GM23248 (cell line): ENCODE measurements at places on chromosomes 7 and 10.

DNA sequence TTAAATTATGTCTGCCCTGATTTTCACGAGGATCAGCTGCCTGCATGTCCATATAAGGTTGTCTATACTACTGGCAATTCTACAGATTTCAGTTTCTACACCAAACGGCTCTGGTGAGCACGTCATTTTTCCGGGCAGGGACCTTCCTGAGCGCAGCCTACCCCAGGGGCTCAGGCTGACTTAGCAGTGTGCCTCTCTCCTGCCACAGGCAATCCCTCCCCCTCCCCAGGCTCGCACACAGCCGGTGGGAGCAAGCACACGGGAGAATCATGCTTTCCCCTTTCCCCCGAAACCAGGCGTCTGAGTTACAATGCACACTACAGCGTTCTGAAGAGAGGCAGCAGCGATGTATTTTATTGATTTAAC lies 1.7 kb downstream of the KLF6 start:
- DNase-seq, result peak; percentile 84

GRCh38 chr10:6349846-6350535 lies 147.3 kb downstream of the PFKFB3 start:
- DNase-seq, result no peak

DNA sequence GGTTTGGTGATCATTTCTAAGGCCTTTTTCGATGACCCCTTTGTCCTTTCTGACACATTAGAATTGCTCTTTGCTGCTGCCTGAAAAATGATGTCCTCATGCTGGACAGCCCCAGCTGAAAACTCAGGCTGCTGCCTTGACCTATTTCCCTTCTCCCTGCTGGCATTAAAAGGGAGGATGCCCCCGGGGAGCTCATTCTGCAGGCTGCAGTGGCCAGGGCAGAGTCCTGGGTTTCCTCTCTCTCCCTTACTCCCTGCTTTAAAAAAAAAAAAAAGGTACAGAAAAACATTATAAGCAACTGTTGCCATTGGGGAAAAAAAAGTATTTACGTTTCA lies 35.4 kb downstream of the LRRC4 start:
- no peak for DNase-seq

DNA sequence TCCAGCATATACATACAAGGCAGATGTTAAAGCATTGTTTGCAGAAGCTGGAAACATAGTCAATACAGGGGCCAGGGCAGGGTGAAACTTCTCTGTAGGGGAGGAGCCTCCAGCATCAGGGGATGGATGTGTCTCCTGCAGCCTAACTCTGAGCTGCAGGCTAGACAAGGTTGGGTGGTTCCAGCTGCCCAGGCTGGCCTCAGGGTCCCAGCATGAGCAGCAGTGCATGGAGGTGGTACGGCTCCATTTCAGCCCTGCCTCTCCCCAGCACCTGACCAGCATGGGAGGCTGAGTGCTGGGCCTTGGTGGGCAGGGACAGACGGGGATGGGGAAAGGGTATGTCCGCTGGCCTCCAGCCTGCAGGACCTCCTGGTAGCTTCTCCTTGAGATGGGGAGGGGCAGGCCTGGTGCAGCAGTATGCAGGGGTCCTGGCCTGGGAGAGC lies 7.4 kb upstream of the TBRG4 start:
- DNase-seq, result no peak

DNA sequence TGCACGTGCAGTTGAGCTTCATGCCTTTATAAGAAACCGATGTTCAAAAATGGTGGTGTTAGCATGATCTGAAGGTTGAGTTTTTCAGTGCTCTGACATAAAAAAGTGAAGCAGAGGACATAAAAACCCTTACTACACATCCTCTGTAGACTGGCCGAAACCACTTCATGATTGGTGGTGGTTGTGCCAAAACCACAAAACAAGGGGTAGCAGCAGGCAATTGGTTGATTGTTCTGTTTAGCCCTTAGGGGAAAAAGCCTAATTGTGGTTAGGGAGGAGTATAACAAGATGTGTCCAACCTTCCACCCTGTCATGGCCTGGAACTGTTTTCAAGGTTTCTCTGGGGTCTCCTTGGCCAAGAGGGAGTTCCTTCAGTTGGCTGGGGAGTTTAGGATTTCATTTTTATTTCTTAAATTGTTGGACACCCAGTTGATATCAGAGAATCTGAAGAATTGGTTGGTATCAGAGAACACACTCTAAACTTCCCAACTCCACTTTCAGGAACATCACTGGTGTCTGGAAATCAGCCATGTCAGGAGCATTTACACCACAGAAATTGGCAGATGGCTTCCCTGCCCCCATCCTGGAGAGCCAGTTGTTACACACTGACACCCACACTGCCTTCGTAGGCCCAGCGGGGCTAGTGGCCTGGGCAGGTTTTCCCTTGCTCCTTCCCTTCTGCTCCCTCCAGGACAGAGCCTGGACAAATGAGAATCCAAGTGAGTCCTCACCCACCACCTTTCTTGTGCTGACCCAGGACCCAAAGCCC lies 18.8 kb downstream of the MRPS24 start:
- DNase-seq, result no peak

DNA sequence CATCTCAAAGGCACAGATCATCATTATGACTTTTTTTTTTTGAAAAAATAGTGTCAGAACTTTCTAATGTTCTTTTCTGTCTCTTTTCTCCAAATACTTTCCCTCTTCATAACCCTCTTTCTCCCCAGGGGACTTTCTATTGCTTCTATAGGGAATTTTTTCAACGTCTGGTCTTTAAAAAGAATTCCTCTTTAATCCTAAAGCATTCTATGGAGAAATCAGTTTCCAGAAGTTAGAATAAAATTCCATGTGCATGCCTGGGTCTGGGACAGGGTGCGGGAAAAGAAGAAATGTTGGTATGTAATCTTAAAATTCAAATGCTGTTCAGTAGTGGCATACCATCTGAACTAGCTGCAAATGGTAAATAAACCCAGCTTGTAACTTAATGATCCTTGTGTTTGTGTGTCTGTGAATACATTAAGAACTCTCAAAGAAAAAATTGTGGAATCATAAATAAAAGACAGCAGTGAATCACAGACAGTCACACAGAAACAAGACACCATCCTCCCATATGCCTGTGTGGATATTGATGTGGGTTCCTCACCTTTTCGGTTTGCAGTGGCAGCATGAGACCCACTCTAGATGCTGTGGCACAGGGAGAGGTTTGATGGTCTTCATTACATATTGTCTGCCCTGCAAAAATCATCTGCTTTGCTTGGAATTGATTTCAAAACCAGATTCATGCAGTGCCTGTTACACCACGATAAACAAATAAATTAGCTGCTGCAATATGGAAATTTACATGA lies 374.7 kb upstream of the NRP1 start:
- DNase-seq, result no peak

- DNase-seq, result peak; percentile 14
Measured at GRCh38 chr7:112509402-112509801, 28.6 kb downstream of the LSMEM1 start.

GRCh38 chr10:62653254-62653653 lies 151.3 kb upstream of the ADO start:
- no peak for DNase-seq

GRCh38 chr10:91887272-91888076 lies 21.8 kb downstream of the FGFBP3 start:
- peak; percentile 57 for DNase-seq

- no peak for DNase-seq
Measured at GRCh38 chr7:23121165-23121564, 15.6 kb downstream of the KLHL7 start.

- DNase-seq, result no peak
Measured at GRCh38 chr7:100346921-100347320, 11.0 kb upstream of the PILRB start.

GRCh38 chr10:132619927-132620326 lies 82.3 kb downstream of the INPP5A start:
- no peak for DNase-seq

DNA sequence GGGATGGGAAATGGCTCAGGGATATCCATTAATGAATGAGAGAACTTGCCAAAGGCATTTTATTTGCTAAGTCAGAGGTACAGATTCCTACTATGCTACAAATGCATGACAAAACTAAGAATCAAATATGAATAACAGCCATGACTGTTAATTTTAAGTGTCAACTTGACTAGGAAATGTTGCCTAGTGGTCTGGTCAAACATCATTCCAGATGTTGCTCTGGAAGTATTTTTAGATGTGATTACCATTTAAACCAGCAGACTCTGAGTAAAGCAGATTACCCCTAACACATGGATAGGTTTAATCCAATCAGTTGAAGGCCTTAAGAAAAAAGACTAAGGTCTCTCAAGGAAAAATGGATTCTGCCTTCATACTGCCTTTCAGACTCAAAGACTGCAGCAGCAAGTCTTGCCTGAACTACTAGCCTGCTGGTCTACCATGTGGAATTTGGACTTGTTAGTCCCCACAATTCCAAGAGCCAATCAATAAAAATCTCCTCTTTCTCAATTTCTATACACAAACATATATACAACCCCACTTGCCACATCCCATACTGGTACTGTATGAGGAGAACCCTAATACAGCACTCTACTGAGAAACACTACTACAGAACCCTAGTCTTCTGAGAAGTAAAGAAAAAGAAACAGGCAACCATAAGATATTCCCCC lies 119.1 kb downstream of the NRBF2 start:
- DNase-seq, result no peak

- DNase-seq, result peak; percentile 29
Measured at GRCh38 chr10:25493122-25493893, 318.5 kb downstream of the GPR158 start.

GRCh38 chr7:158541346-158542010 lies 46.1 kb downstream of the PTPRN2 start:
- DNase-seq, result no peak

GRCh38 chr7:75735581-75736350 lies 3.0 kb downstream of the HIP1 start:
- no peak for DNase-seq

- peak; percentile 73 for DNase-seq
Measured at GRCh38 chr10:117535298-117536071, 7.1 kb upstream of the EMX2 start.

- DNase-seq, result no peak
Measured at GRCh38 chr7:116584721-116585120, 59.9 kb downstream of the CAV1 start.

- DNase-seq, result no peak
Measured at GRCh38 chr10:86752311-86752710, 4.1 kb upstream of the BMPR1A start.

- DNase-seq, result no peak
Measured at GRCh38 chr7:53466371-53466770, 430.9 kb downstream of the POM121L12 start.

DNA sequence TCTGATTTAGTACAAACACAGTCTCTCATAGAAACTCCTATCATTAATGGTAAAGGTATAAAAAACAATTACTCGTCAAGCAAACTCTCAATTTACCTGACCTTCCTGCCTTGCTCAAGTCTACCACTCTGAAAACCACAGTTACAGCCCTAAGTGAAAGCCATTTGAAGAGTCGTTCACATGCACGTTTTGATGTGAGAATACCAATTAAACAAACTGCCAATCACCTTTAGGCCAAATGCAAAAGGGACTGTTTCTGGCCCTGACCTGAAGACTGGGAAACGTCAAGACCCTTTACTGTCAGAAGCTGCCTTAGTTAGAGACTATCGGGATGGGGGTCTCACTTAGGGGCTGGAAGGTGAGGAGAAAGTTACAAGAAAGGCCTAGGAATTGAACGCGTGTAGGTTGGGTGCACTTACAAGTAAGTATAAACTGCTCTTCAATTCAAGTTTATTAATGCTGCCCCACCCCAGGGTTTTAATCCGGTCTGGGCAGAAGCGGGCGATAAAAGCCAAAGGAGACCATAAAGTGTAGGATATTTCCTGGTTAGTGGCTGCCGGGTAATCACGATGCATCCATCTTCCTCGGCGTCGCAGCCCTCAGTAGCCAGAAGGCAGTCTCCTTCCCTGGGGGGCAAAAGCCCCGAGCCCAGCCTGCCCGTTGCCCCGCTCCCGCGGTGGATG lies 935 bp downstream of the TM9SF3 start:
- peak; percentile 59 for DNase-seq

DNA sequence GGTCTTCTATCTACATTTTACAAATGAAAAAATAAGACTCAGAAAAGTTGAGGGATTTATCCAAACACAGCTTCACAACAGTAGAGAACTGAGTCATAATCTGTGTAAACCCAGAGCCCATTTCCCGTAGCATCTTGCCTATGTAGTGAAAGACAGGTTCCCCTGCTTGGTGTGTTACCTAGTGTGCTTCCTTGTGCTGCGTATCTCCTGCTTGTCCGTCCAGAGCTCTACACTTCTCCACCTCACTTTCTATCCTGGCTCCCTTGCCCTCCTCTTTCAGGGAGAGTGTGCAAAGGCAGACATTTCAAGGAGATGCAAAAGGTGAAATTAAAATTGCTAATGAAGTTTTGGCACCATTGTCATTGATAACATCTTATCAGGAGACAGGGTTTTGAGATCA lies 1.4 kb upstream of the ASNS start:
- DNase-seq, result no peak

GRCh38 chr10:48574817-48575380 lies 30.0 kb downstream of the ARHGAP22 start:
- no peak for DNase-seq

DNA sequence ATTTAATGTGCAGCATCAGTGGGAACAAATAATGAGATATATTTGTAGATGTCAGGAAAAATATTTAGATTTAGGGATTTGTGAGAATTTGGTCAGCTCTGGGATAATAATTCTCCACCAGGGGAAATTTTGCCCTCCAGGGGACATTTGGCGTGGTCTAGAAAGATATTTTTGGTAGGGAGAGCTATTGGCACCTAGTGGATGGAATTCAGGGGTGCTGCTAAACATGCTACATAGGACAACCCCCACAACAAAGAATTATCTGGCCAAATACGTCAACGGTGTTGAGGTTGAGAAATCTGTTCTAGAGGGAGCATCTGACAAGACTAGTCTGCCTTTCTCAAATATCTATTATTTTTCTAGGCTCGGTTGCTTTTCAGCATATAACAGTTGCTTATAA lies 2.1 kb downstream of the ADK start:
- peak; percentile 72 for DNase-seq

- DNase-seq, result peak; percentile 49
Measured at GRCh38 chr10:69090685-69091084, 2.8 kb downstream of the SRGN start.

DNA sequence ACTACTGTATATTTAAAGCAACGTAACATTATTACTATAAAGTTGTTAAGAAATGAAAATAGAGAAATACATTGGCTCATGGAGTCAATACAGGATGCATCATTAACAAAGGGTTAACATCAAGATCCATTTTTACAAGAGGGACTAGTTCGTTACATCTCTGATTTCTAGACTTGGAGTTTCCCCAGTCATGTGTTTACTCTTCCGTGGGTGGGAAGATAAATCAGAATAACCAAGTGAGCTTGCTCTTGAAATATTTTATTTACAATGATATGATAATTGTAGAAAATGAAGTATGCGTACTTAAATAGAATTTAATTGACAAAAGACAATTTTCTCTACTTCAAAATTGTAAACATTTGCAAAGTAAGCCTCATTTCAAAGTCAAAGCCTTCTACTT lies 1.0 kb upstream of the PRKAR2B start:
- no peak for DNase-seq

GRCh38 chr10:6148908-6149307 lies 53.8 kb upstream of the PFKFB3 start:
- DNase-seq, result no peak

GRCh38 chr7:104584620-104585019 lies 256.2 kb downstream of the LHFPL3 start:
- DNase-seq, result peak; percentile 1
